ENCODE measurements at places on chromosomes 7 and 10.

DNA sequence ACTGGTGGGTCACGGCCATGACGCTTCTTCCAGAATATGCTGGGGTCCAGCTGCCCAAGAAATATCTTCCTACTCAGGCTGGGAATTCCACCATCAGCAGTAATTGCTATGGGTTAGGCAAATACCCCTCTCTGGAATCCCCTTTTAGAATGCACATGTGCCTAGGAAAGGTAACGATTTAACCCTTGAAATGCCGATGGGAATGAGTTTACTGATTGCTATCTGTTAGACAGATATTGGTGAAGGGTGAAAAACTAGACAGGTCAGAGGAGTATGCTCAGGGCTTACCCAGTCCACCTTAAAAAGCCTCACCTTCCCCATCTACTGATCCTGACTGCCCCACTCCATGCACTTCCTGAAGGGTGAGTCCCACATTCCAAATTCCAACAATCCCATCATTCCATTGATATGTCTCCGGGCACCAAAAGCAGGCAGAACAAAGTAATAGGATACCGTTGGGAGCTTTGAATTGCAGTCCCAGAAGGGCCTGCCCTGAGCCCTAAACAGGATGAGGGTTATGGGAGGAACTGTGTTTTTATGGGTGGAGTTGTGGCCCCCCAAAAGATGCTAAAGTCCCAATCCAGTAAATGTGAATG is 59.3 kb downstream of the DLG5 start:
- no peak for DNase-seq

- no peak for DNase-seq
Measured at GRCh38 chr7:153090209-153090608, 330.7 kb downstream of the ACTR3B start.

DNA sequence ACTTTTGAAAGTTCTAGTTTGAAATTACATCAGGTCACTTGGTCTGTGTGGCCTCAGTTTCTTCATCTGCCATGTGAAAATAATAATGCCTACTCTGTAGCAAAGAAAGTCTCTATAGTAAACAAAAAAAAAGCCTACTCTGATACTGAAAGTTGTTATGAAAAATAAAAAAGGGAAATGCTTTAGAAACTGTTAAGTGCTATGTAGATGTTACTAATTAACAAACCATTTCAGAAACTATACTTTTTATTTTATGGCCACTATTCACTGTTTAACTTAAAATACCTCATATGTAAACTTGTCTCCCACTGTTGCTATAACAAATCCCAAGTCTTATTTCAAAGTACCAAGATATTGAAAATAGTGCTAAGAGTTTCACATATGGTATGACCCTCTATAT is 50.6 kb downstream of the CFTR start:
- no peak for DNase-seq

- DNase-seq, result no peak
Measured at GRCh38 chr7:120925392-120925791, 25.2 kb upstream of the ING3 start.

DNA sequence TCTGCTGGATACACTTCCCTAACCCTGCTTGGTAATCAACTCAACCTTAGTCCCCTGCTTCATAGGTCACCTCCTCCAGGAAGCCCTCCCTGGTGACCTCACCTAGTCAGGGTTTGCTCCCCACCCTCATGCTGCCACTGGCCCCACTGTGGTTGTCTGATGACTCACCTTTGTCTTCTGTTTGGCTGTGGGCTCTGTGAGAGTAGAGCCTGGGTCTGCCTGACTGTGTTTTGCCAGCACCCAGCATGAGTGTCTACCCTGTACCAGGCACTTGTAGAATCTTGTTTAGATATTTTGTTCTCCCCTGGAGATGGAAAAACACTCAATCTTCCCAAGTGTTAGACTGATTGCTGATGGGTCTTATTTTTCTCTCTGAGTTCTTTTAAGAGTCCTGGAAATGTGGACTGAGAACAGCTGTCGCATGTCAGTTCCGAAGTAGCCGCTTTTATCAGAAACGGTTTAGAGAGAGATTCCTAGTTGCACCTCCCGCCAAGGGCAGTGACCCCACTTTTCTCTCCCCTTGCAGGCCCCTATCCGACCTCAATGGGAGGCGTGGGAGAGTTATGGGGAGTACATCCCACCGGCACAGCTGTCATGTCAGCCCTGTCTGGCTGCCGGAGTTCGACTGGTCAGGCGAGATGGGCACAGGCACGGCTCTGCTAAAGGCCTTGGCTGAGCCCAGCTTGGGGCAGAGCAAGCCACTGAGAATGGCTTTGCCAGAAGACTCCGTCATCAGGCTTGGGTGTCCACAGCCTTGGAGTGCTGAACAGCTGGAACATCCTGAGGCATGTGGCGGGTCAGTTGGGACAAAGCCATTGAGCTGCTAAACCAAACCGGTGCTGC is 134.3 kb downstream of the GRK5 start:
- peak; percentile 87 for DNase-seq

DNA sequence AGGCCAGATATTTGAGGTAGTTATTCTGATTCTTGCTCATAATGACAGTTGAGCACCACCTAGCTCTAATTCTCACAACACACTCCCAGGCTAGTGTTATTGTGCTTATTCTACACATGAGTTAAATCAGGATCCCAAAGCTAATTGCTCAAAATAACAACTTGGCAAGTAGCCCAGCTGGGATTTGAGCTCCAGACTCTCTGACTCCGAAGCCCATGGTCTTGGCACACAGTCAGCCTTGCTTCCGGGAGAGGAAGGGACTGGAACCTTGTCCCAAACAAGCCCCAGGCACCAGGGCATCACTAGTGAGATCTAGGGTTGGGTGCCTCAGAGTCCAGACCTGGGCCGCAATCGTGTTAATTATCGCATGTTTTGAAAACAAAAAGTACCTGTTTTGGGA is 101.4 kb downstream of the GPAM start:
- no peak for DNase-seq

DNA sequence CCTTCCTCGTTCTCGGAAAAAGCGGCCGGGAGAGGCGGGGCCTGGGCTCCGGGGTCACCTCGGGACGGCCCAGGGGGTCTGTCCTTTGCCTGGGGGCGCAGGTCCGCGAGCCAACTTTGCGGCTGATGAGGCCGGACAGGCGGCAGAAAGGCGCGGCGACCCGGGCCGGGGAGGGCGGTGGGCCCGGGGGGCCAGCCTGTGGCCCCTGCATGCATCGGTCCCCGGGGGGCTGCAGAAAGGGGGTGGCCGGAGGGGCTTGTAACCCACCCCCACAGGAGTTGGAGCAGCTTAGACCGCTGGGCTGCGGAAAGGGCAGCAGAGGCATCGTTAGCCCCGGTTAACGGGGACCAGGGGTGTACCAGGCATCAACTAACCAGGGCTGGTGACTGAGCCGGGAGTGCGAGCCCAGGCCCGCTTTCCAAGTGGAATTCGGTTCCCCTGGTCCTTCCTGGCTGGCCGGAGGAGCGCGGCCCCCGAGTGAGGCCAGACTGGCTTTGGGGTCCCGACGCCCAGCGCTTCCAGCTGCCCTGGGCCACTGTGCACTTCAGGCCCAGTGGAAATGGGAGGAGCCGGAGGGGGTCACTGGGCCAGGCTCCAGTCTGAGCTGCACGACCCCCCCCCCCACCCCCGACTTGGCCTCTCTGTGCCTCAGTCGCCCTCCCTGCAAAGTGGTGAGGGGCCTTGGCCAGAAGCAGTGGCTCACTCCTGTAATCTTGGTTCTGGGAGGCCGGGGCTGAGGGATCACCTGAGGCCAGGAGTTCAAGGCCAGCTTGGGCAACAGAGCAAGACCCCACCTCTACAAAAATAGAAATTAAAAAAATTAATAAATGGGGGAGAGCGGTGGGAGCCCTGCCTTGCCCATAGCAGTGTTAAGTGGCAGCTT is 919 bp downstream of the SLC29A4 start:
- no peak for DNase-seq

DNA sequence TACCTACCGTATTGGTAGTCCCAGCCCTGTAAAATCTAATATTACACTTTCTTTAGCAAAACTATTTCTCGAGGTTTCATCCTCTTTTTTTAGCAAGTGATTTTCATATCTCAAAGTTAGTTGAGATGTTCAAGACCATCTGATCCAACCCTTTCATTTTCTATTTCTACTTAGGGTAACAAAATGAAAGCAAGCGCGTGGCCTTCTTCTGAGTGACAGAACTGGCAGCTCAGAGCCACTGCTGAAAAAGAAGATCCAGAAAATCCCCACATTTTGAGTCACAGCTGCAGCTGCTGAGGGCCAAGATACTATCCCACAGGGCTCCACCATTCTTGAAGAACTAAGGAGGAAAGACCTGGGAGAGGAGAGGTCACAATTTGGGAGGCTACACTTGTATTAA is 24.8 kb upstream of the ZNF800 start:
- DNase-seq, result no peak

DNA sequence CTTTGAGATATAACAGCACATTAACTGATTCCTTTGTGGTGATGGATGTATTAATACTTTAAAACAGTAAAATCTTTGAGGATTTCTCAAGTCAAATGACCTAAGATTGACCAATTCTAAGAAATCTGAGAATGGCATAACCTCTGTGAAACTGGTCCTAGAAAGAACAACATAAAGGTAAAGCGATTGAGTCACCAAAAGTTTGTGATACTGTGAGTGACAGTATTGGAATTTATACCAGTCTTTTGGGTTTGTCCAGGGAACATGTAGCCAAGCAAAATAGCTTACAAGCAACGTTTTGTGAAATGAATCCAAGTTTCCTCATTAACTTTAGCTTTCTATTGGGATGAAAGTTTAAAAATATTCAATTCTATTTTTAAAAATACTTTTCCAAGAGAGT is 157.4 kb upstream of the TMEM196 start:
- no peak for DNase-seq

DNA sequence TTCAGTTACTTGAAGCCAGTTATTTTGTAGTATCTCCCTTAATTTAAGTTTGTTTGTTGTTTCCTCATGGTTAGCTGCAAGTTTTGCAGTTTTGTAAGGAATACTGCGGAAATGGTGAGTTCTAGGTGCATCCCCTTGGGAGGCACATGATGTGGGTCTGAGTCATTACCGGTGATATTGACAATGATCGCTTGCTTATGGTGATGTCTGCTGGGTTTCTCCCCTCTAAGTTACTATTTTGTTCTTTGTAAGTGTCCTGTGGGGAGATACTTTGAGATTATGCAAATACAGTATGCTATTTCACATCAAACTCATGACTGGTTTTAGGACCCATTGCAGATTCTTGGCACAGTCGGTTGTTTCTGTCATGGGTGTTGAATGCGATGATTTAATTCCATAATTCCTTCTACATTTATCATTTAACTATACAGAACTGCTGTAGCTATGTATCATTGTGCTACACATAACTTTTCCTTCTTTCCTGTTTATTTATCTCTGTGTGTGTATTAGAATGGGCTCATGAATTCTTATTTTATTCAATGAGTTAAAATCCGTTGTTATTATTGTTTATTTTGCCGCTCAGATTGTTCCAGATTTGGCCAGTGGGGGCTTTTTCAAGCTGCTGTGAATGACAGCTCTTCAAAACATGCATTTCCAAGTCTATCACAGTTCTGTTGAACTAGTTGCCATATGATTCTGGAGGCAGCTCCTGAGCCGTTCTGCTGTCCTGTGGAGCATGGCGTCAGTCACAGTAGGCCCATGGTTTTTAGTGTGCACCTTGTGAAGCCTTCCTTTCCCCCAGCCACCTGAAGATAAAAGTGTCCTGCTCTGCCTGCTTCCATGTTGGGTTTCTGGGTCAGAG is 18.4 kb downstream of the TSPAN14 start:
- DNase-seq, result no peak

DNA sequence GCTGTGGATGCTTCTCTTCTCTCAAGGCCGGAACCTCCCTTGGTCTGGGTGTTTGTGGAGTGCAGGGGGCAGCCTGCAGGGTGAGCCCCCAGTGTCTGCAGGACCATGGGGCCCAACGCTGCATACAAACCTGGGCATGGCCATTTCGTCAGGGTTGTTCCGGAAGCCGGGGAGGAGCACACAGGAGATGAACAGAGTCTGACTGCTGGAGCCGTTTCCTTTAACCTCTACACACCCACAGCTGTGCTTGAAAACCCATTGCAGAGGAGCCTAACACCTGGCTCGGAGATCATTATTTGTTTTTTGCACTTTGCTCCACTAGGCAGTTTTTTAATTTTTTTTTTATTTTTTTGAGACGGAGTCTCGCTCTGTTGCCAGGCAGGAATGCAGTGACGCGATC is 167.6 kb upstream of the INSYN2A start:
- DNase-seq, result no peak
